Suppressor macrophage treated with lipopolysaccharide for 1 hour (primary cell): ENCODE measurements at places on chromosomes 16 and 17.

GRCh38 chr16:29114574-29114973, 129.7 kb downstream of the LAT start:
- DNase-seq: no peak

- DNase-seq: no peak
Observed at GRCh38 chr16:82633964-82634600, 7.3 kb downstream of the CDH13 start.

GRCh38 chr16:77970371-77970770, 52.0 kb upstream of the CLEC3A start:
- no peak for DNase-seq

GRCh38 chr16:8816967-8817655, 19.5 kb downstream of the PMM2 start:
- DNase-seq: no peak

GRCh38 chr17:75834928-75835653, 9.1 kb downstream of the UNC13D start:
- no peak for DNase-seq

DNA sequence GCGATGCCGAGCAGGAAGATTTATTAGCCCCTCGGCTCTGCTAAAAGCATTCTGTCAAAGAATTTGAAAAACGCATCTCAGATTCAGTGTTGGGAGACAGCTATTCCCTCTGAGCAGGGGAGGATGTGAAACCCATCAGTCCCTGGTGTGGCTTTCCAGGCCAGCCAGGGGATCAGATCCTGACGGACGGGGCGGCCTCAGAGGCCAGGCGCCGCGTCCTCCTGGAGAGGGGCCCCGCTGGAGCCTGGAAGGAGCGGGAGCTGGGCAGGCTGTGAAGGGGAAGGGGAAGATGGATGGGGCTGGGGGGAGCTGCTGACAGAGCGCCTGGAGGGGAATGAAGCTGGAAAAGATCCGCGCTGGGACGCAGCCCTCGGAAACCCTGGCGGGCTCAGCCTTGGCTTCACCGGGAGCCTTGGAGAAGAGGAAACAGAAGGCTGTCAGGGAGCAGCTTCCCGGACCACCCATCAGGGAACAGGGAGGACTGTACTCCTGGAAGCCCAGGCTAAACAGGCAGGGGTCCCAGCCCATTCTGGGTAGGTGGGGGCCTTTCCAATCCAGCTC, 358.0 kb downstream of the C16orf95 start:
- no peak for DNase-seq

DNA sequence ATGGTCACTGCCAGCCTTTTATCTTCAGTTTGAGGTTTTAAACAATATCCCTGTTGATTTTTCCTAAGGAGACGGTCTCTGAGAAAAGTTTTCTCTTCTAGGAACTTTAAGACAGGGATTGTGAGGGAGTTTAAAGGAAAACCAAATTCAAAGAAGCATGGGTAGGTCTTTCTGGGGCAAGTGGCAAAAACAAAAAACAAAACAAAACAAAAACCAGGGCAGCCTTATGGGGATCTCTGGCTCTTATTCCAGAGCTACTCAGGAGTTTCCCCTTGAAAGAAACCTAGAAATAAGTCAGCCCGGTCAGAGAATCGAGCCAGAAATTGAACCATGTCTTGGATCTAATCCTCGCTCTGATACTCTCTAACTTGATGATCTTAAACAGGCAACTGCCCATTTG, 424.5 kb downstream of the GRIN2A start:
- DNase-seq: no peak

GRCh38 chr16:28891964-28892890, 13.9 kb downstream of the ATP2A1 start:
- DNase-seq: no peak

- no peak for DNase-seq
Observed at GRCh38 chr17:9166788-9167187, 145.5 kb downstream of the NTN1 start.

GRCh38 chr16:81586977-81587625, 142.5 kb downstream of the CMIP start:
- no peak for DNase-seq

- peak; percentile 26 for DNase-seq
Observed at GRCh38 chr16:11310997-11311561, 29.9 kb upstream of the PRM1 start.

DNA sequence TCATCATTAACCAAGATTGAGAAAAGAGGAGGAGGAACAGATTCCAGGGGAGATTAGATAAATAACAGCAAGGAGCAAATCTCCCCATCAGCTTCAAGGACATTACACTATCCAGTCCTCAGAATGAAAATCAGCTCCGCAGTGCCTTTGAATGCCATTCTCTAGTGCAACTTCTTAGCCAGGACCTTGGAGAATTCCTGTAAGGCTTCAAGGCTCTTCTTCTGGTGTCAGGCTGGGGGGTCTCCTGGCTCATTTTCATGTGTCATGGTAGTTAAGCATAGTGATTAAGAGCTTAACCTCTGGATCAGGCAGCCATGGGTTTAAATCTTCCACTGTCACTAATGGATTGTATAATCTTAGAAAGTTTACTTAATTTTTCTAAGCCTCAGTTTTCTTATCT, 137.3 kb upstream of the CCL2 start:
- DNase-seq: no peak

DNA sequence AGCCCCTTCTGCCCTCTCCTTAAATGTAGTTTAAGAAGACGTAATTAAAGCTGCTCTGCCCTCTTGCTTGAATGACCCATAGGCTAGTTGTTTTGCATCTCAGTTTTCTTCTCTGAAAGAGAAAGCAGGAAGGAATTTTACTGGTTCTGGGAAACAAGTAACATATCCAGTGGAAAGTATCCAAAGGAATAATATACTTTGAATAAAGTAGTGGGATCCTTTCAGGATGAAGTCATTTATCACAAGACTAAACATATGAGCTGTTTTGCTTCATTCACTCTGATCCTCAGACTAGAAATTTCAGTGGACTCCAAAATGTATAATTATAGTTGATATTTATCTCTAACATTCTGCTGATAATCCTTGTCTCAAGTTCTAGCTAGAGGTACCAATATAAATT, 1297.6 kb upstream of the GOT2 start:
- no peak for DNase-seq

DNA sequence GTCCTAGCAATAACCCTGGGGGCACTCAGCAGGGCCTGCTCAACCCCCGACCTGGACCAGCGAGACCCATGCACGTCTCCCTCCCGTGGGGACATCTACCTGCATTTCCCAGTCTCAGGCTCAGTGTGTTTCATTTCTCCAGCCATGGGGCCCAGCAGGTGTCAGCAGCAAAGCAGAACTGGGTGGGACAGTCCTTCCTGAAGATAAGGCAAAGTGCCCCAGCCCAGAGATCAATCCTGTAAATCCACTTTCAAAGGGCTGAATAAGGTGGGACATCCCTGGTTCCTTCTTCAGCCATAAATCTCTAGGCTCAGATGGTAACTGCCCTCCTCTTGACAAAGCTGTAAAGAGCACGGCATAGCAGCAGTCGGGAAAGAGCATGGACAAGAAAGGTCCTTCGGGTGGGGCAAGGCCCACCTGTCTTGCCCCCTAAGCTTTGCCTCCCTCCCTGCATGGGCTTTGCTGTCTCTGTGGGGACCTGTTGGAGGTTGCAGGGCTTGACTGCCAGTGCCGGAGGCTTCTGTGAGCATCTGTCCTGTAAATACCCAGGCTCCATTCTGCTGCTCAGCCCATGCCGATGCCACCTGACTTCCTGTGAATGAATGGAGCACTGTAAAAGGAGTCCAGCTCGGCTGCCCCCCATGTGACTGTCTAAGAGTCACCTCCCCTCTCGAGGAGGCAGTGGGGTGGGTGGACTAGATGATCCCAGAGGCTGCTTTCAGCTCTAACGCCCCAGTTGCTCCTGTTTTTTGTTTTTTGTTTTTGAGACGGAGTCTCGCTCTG, 84.8 kb upstream of the TBC1D3K start:
- DNase-seq: no peak

DNA sequence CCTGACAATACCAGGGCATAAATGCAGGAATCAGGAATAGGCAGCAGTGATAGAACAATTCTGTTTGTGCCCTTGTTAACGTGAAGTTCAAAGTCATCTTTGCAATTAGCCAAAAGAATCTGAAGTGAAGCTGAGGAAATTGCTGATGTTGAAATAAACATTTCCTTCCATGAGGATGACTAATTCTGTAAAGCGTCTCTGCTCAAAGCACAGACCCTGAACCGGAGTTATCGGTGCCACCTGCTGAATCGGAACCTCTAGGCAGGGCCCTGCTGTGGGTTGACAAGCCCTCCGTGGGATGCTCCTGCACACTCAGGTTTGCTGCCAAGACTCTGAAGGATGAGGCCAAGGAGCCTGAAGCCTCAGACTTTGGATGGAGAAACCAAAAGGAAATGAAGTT, 37.0 kb upstream of the CDH1 start:
- peak; percentile 61 for DNase-seq

DNA sequence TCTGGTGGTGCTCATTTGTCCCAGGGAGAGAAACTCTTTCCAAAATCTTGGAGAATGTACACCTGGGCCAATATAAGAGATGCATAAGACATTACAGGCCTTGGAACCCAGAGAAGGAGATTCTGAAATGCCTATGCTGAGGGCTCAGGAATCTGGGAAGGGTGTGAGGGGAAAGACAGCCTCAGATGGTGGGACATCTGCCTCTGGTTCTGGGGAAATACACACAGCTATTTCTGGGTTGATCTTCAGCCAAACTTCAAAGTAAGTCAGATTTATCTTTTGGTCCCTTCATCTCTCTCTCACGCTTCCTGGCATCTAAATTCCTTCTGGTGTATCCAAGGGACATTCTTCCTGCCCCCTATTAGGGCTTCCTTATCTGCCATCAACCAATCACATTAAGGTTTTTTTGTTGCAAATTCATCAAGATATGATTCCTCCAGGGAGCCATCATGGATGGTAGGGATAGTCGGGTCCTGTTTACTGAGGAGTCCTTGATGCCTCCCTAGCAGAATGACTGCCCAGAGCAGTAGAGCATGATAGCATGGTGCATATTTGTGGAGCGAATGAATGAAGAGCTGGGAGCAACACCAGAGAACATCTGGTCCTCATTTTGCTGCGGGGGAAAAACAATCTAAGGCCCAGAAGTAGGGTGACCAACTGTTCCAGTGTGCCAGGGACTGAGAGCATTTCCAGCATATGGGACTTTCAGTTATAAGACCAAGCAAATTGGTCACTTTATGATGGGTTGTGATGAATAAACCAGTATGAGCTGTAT, 35.7 kb upstream of the DYNLL2 start:
- no peak for DNase-seq

- no peak for DNase-seq
Observed at GRCh38 chr16:72819345-72819744, 228.6 kb downstream of the ZFHX3 start.

DNA sequence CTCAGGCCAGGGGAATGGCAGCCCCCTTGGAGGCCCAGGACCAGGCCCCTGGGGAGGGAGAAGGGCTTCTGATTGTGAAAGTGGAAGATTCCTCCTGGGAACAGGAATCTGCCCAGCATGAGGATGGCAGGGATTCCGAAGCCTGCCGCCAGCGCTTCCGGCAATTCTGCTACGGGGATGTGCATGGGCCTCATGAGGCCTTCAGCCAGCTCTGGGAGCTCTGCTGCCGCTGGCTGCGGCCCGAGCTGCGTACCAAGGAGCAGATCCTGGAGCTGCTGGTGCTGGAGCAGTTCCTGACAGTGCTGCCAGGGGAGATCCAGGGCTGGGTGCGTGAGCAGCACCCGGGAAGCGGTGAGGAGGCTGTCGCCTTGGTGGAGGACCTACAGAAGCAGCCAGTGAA, 2.4 kb downstream of the ZNF213 start:
- no peak for DNase-seq

DNA sequence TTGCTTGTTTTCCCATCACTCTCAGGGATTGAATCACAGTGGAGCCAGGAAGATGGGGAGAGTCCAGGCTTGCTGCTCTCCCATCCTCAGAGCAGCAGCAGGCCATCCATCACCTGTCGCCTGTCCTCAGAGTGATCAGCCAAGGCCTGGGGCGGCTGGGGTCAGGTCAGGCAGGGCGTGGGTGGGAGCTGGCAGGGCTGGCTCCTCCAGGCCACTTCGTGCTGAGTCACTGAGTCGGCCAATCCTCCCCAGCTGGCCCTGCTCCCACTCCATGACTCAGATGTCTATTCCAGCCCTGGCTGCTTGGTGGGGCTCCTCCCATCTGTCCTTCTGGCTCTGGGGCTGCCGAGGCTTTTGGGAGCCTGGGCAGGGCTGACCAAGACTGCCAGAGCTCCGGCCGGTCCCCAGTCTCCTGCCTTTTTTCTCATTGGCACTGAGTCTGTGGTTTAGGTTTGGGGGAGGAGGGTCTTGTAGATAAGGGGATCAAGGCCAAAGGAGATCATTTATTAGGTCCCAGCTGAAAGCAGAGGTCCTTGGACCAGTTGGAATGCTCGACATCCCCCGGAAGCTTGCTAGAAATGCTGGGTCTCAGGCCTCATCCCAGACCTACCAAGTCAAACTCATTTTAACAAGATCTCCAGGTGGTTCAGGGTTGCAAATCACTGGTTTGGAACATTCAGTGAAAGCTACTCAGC, 72.7 kb downstream of the ABCC1 start:
- DNase-seq: peak; percentile 92

DNA sequence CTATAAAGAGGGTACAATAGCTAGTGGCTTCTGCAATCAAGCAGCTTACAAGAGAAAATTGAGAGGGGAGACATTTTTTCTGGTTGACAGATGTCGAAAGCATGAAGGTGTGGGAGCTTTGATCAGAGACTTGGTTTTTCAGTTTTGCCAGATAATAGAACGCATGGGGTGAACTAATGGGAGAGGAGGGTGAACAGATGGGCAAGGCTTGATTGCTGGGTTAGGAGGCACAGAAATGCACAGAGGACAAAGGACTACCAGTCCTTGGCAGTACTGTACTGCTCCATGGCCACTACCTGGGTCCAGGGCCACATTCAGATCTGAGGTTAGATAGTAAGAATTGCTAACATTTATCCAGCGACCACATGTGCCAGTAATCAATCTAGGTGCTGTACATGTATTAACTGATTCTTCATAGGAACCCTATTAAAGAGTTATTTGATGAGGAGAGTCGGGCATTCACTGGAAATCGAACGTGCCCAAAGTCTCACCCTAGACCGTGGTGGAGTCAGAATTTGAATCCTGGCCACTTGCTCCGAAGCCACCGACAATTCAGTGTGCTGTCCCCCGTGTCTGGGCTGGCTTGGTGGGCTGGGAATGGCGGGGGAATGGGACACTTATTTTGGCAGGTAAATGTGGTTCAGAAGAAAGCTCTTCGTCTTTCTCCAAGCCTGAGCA, 873 bp upstream of the KSR1 start:
- no peak for DNase-seq

DNA sequence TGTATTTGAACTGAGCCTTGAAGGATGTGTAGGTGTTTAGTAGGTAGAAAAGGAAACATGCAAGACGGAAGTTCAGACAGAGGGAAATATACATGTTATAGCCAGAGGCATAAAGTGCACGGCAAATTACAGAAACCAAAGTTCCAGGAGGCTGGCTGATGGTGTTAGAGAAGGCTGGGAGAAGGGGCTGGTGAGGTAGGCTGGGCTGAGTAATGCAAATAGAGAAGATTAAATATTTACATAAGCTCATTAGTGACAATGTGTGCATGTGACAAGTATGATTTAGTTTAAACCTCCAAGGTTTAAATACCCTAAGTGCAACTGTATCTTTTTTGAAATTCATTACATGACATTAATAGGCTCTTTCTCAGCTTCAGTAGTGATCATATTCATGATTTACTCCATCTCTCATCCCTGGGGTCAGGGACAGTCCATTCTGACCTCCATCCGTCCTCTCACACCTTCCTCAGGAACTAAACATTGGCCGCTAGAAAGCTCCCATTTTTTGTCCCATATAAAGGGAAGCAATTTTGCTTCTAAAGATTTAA, 399.8 kb upstream of the SALL1 start:
- DNase-seq: no peak

GRCh38 chr16:559021-559380, 1.2 kb upstream of the PRR35 start:
- DNase-seq: no peak
